ENCODE measurements at places on chromosomes 2 and 18.

DNA sequence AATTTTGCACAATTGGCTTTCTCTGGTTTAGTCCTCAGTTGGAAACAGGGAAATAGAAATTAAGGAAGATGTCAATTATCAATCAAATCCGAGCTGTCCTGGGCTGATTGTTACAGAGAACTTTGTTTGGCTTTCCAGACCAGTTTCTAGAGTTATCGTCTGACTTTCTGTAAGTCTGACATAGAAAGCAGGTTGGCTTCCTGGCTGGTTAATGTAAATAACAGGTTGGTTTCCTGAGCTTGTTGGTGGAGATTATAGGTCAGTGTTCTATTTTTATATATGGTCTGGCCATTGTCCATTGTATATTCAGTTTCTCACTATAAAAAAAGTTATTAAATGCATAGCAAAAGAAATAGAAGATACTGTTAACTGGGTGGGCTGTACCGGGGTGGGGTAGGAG lies 204.8 kb downstream of the MBD2 start:
- no peaks in the 10 kb centered on the region for H3K27me3 ChIP-seq
- no peaks in the 10 kb centered on the region for H3K36me3 ChIP-seq
- no peaks in the 10 kb centered on the region for H3K4me1 ChIP-seq
- no peak overlapping the region for H3K4me3 ChIP-seq

DNA sequence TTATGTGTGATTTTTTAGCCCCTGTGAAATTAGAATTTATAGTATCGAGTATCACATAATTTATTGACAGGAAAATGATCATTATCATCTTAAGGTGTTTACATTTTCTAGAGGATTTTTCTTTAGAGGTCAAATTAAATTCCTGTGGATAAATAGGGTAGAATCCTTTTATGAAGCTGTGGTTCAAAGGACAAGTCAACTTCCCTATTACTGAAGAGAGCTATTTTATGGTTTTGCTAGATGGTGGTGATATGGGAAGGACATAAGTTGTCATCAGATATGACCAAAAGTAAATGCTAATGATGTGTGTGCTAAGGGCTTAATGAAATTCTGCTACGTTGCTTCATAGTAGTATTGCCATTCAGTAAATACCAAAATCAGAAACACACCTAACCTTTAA lies 80.1 kb downstream of the EML4 start:
- H3K4me3 ChIP-seq, result no peak overlapping the region
- H3K27me3 ChIP-seq, result no peaks in the 10 kb centered on the region
- DNase-seq, result no peak
- peaks cover 19% of the 10 kb centered on the region for H3K36me3 ChIP-seq
- peaks cover 4% of the 10 kb centered on the region for H3K4me1 ChIP-seq

DNA sequence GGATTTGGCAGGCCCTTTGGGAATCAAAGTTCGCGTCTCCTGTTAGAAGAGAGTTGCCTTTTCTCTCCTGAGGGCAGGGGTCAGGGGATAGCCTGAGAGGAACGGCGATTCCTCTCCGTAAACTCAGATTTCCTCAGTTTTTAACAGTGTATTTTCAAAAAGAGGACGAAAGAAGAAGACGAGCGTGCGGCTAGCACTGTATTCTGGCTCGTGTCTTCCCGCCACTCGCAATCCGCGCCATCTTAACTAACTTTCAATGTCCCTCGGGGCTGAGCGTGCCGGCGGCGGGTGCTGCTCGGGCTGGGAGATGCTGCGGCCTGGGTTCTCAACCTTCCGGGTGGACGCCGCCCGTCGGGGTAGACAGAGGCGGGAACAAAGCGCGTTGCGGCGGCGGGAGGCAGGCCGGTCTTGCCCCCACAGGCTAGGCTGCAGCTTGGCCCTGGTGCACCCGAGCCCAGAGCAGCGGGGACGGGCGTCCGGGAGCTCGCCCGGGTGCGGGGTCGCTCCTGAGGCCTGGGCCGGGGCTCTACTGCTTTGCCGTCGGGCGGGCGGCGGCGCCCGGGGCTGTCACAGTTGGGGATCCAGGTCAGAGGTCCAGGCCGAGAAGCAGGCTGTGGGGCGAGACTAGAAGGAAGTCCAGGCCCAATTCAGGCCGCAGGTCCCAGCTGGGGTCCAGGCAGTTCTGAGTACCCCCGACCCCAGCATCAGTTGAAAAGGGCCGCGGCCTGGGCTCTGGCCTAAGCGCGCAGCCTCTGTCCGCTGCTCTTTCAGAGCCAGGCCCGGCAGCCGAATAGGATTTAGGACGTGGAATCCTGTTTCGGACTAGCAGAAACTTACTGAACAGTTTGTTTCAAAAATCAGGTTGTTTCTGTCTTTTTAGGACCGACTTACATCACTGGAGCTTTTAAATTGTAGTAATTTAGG lies 11.8 kb downstream of the TBR1 start:
- H3K4me3 ChIP-seq, result no peak overlapping the region
- peaks cover 37% of the 10 kb centered on the region for H3K27me3 ChIP-seq
- no peak overlapping the region for H3K27ac ChIP-seq
- no peaks in the 10 kb centered on the region for H3K36me3 ChIP-seq
- H3K4me1 ChIP-seq, result peaks cover 3% of the 10 kb centered on the region
- DNase-seq, result no peak

GRCh38 chr2:24238158-24238557 lies 63.3 kb downstream of the FAM228A start:
- H3K4me3 ChIP-seq, result no peak overlapping the region
- no peaks in the 10 kb centered on the region for H3K27me3 ChIP-seq
- no peaks in the 10 kb centered on the region for H3K36me3 ChIP-seq
- DNase-seq, result no peak
- no peak overlapping the region for H3K27ac ChIP-seq

DNA sequence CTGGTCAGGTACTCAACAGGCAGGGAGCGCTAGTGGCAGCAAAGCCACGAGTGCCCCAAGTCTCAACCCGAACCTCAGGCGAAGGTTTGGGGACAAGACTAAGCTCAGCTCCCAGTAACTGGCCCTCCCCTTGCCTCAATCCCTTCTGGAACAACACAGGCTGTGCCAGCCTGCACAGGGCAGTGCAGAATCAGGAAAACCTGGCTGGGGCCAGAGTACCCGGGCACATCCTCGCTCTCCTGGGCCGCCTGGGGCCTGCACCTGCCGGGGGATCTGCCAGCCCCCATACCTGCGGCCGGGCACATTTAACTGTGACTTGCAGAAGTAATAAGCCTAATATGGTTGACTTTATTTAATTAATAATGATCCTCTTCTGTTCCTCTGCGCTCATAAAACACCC lies 60.6 kb downstream of the GBX2 start:
- no peak for DNase-seq
- H3K4me3 ChIP-seq, result no peak overlapping the region
- H3K27ac ChIP-seq, result no peak overlapping the region
- no peaks in the 10 kb centered on the region for H3K27me3 ChIP-seq
- H3K4me1 ChIP-seq, result no peaks in the 10 kb centered on the region

DNA sequence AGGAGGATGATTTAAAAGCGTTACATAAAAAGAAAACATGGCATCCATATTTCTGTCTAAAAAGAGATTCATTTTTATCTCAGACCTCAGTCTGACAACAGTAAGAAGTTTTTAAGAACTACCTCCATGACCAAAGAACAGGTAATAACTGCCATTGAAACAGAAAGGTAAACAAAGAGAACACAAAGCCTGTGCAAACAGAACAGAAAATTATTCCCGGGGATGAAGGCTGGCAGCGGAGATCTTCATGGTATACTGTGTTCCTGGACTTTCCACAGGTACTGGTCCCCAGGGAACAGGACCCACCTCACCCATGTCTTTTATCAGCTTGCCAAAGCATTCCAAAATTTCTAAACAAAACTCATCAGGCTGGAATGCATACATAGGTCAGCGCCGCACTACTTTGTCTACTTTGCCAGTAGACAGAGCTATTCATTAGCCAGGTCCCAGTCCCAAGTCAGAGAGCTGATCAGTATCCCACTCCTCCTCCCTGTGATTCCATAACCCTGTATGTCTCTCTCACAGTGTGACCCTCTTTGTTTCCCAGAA lies 277.3 kb downstream of the MBD2 start:
- no peaks in the 10 kb centered on the region for H3K4me1 ChIP-seq
- H3K27ac ChIP-seq, result no peak overlapping the region
- no peaks in the 10 kb centered on the region for H3K27me3 ChIP-seq
- no peak for DNase-seq
- no peak overlapping the region for H3K4me3 ChIP-seq
- no peaks in the 10 kb centered on the region for H3K36me3 ChIP-seq

- DNase-seq, result no peak
- H3K4me3 ChIP-seq, result no peak overlapping the region
- no peaks in the 10 kb centered on the region for H3K27me3 ChIP-seq
- H3K4me1 ChIP-seq, result peaks cover 9% of the 10 kb centered on the region
- no peak overlapping the region for H3K27ac ChIP-seq
Observed at GRCh38 chr2:128086244-128086643, 4.8 kb upstream of the UGGT1 start.

GRCh38 chr2:211837706-211838105 lies 700.9 kb downstream of the ERBB4 start:
- no peaks in the 10 kb centered on the region for H3K36me3 ChIP-seq
- H3K4me1 ChIP-seq, result no peaks in the 10 kb centered on the region
- DNase-seq, result no peak
- no peak overlapping the region for H3K4me3 ChIP-seq
- H3K27ac ChIP-seq, result no peak overlapping the region
- H3K27me3 ChIP-seq, result no peaks in the 10 kb centered on the region

DNA sequence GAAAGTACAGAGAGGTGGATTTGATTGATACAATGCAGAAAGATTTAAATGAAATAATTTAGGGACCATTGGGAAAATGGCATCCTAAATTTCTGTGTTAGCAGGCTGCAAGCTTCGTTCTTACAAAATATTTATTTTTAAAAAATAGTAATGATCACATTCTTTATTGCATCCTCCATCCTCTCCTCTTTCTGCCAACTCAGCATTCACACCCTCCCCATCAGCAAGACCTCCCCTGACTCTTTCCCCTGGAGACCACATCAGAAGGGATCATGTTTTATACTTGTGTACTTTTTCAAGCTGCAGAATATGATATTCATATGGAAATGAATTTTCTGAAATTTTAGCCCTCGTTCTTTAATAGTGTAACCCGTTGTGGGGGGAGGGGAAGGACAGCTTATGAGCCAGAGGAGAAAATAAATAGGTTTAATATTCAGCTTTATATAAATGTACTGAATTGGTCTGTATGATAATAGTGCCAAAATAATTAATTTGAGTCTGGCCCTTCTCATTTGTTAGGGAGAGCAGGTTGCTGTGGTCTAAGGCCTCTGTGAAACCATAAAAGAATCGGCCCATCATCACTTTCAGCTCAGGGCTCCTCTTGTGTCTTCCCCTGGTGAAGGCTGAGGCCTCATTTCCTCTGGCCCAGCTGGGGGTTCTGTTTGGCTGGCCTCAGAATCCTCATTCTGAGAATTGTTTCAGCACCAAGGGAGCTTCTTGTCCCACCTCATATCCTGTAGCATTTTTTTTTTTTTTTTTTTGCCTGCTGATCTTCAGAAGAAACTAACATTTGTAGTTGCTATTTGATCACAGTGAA lies 330.8 kb downstream of the TXNL1 start:
- H3K27ac ChIP-seq, result no peak overlapping the region
- no peaks in the 10 kb centered on the region for H3K36me3 ChIP-seq
- H3K27me3 ChIP-seq, result no peaks in the 10 kb centered on the region

DNA sequence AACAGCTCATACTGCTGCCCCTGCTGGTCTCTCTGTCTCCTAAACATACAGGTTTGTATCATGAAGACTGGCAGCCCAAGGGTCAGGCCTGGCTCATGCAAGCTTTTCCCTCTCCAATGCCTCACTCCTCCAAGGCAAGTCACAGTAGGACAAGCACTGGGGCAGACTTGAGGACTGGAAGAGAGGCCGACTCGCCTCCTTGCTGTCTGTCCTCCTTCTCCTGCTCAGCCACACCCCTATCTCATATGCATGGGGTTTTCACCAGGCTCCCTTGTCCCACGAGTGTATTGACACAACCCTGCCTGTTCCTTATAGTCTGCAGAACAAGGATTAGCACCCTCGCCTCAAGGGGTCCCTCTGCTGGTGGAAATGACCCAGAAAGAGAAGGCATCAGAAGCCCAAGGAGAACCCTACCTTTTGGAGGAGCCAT lies 223.7 kb downstream of the SOX11 start:
- H3K36me3 ChIP-seq, result no peaks in the 10 kb centered on the region
- no peak overlapping the region for H3K27ac ChIP-seq
- no peaks in the 10 kb centered on the region for H3K27me3 ChIP-seq

GRCh38 chr2:166125557-166125956 lies 2.3 kb downstream of the SCN1A start:
- no peak overlapping the region for H3K4me3 ChIP-seq
- H3K4me1 ChIP-seq, result no peaks in the 10 kb centered on the region
- H3K27me3 ChIP-seq, result no peaks in the 10 kb centered on the region

- no peaks in the 10 kb centered on the region for H3K27me3 ChIP-seq
- H3K36me3 ChIP-seq, result no peaks in the 10 kb centered on the region
- no peak overlapping the region for H3K4me3 ChIP-seq
- H3K27ac ChIP-seq, result no peak overlapping the region
- DNase-seq, result no peak
Observed at GRCh38 chr2:100178864-100179263, 36.5 kb upstream of the AFF3 start.

- no peaks in the 10 kb centered on the region for H3K4me1 ChIP-seq
- no peak overlapping the region for H3K27ac ChIP-seq
- no peak overlapping the region for H3K4me3 ChIP-seq
- no peaks in the 10 kb centered on the region for H3K36me3 ChIP-seq
- H3K27me3 ChIP-seq, result no peaks in the 10 kb centered on the region
Observed at GRCh38 chr2:98172951-98173350, 86.0 kb downstream of the VWA3B start.

DNA sequence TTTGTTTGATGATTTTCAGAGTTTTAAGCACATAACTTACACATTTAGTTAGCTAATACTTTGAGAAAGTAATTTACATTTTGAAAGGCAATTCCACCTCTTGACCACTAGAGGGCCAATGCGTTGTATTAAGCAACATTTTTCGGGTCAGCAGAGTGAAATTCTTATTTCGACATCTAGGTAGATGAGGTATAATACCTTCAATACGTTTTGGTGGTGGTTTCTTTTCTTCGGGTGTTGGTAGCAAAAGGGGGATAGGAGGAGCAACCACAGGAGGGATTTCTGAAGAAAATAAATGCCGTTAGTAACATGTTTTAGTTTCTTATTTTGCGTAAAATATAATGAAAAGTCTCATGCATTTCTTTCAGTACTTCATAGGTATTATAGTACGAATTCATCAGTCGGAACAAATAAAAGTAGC lies 106.3 kb downstream of the TTN start:
- H3K4me3 ChIP-seq, result no peak overlapping the region
- H3K4me1 ChIP-seq, result no peaks in the 10 kb centered on the region
- no peak overlapping the region for H3K27ac ChIP-seq
- no peaks in the 10 kb centered on the region for H3K27me3 ChIP-seq
- no peak for DNase-seq

- H3K4me3 ChIP-seq, result no peak overlapping the region
- H3K27me3 ChIP-seq, result no peaks in the 10 kb centered on the region
- H3K36me3 ChIP-seq, result no peaks in the 10 kb centered on the region
- no peak for DNase-seq
Observed at GRCh38 chr2:162782138-162782537, 56.4 kb downstream of the KCNH7 start.

- no peaks in the 10 kb centered on the region for H3K27me3 ChIP-seq
- H3K27ac ChIP-seq, result no peak overlapping the region
Observed at GRCh38 chr2:54728669-54729120, 5.2 kb downstream of the EML6 start.
